SK-N-MC (cell line): ENCODE measurements at places on chromosomes 4 and X.

- no peak for DNase-seq
These were observed 180.6 kb downstream of the OPHN1 start for GRCh38 chrX:68252664-68253063.

- no peak for DNase-seq
These were observed 54.8 kb downstream of the CASP6 start for GRCh38 chr4:109648266-109648996.

DNA sequence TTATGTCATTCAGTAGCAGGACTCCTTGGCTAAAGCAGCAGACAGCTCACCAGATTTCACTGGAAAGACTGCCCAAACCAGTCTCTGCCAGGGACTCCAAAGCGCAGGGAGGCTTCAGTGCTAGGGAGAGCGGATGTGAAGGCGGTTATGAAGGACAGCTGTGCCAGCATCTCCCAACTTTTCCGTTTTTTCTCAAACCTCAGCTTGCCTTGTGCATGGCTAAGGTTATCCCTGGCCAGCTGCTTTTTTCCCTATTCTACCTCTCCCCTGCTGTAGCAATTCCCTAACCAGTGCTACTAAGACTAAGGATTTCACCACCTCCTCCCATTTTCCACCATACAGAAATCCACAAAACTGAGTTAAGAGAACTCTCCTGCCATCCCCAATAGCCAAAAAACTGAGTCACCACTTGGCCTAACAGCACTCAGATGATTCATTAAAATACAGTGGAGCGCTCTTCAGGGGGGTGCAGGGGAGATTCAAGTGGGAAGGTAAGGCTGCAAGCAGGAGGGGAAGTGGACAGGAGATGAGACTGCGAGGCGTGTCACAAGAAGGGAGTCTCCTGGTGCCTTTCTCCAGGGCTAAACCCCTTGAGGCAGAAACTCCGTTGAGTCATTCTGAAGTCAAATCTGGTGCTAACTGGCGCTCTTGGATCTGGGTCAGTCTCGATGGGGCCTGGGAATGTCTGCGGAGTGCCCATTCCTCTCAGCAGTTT, 90.7 kb downstream of the PALLD start:
- no peak for DNase-seq

DNA sequence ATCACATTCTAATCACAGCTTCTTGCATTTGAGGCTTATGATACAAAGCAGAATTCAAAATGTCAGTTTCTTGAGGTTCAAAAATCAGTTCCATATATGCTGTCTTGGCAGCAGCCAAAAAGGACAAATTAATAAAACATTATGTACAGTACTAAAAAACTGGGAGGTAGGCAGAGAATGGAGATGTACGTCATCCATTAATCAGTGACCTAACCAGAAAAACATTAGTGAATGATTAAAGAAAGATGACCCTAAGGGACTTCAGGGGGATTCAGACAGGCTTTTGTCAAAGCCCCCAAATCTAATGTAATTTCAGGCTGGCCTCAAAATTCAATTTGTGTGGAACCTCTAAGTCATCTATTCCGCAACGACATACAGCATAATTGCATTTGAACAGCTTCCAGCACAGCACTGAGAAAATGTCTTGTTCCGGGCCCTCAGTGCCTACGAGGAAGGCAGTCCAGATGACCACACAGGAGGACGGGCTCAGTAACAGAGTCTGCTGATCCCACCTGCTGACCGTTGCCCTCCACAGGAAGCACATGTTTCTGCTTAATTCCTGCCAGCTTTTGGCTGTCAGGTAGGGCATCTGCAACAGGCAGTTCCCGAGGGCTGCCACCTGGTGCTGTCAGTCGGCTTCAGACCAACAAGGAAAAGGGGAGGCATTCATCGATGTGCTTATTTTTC, 83.8 kb upstream of the HHIP start:
- DNase-seq: no peak

DNA sequence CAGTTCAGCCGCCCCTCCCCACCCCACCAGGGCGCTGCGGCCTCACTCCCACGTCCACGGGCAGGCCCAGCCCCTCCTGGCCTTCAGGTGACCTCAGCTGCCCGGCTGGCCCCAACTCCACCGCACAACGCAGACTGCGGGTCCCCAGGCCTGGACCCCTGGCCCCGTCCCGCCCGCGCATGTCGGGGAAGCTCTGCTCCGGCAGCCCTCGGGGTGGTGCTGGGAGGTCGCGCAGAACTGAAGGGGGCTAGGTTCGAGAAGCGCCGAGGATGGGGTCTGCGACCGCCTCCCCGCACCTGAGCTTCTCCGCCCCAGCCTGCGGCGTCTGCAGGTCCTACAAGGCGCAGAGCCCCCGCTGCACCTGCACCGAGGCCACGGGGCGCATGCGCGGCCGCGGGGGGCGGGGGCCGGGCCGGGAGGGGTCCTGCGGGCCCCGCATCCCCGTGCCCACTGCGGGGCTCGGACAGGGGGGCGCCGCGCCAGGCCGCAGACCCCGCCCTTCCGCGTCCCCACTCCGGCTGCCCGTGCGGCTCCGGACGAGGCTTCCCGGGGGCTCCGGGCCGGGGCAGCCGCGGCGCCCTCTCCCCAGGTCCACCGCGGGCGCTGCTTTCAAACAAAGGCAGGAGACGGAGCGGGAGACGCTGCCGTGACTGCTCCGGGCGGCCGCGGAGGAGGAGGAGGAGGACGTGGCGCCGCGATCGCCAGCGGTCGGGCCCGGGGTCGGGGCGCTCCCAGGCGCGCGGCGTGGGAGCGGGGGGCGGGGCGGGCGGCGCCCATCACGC, 672 bp upstream of the NAT8L start:
- no peak for DNase-seq

GRCh38 chr4:118035309-118035708, 1.0 kb downstream of the NDST3 start:
- no peak for DNase-seq

GRCh38 chr4:160175064-160175643, 1072.3 kb downstream of the RAPGEF2 start:
- no peak for DNase-seq

GRCh38 chrX:119659522-119659921, 33.4 kb downstream of the SEPTIN6 start:
- no peak for DNase-seq

DNA sequence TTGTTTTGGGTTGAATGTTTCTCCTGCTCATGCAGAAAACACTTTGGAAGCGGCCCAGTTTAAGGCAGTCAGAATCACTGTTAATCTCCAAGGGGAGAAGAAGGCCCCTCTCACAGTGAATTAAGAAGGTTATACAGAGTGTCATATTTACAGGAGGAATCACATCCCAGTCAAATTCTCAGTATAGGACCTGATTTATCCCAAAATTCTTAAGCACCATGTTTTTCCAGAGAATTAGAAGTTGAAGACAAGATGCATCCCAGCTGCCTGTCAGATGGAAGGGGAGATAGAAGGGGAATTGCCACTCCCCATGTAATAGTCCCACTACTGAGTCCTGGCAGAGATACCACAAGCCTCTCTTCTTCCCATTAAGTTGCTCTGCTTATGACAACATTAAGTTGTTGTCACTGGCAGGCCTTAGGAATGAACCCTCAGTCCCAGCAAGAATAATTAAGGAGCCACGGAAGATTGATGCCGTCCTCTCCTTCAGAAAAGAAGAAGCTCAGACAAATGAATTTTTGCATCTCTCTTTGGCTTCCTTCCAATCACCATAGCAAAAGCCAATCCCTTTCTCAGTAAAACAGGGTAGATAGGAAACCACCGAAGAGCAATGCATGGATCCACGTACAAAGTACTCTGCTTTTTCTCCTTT, 138.4 kb downstream of the LDB2 start:
- DNase-seq: no peak

DNA sequence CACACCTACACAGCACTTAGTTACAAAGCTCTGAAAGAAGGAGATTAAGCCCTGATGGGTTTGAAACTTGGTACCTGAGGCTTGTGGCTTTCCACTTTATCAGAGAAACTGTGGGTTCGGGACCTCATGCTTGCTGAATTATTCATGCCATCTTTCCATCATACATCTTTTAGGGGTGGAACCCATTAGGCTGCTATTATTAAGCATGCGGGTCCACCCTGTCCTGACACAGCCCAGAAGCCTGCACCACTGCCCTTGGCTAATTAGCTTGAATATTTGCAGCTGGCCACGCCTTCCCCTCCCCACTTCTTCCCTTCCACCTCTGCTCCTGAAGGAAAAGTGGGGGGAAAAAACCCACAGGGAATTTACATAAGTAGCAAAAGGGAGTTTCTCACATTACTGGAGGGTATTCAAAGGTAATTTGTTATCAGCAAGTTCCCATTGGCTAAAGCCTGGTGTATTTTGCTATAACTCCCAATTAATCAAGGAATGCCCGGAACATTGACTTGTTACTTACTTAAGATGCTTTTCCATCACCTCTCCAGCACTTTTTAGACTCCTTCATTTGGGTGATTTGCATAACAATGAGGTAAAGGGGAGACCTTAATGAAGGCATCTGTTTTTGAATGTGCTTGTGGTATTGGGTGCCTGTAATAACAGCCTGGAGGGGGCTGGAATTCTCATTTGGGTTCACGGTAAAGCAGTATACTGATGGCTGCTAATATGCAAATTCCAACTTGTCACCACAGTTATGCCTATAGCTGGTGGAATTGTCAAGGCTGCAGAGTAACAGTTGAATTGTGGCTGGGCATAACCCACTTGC, 231.7 kb upstream of the GATB start:
- no peak for DNase-seq

DNA sequence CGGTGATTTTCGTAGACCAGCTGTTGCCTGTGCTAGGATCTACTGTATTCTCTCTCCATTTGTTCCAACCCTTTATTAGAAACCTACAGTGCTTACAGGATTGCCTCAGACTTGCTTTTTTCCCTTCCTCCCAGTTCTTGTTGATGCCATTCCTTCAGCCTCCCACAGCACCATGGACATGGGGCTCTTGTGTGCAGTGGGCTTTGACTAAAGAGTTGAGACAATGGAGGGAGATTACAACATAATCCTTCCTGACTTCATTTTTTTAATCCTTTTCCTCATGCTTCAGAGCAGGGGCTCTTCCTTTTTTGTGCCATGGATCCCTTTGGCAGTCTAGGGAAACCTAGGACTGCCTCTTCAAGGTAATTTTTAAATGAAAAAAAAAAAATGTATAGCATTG, 92.1 kb downstream of the BMPR1B start:
- DNase-seq: no peak

DNA sequence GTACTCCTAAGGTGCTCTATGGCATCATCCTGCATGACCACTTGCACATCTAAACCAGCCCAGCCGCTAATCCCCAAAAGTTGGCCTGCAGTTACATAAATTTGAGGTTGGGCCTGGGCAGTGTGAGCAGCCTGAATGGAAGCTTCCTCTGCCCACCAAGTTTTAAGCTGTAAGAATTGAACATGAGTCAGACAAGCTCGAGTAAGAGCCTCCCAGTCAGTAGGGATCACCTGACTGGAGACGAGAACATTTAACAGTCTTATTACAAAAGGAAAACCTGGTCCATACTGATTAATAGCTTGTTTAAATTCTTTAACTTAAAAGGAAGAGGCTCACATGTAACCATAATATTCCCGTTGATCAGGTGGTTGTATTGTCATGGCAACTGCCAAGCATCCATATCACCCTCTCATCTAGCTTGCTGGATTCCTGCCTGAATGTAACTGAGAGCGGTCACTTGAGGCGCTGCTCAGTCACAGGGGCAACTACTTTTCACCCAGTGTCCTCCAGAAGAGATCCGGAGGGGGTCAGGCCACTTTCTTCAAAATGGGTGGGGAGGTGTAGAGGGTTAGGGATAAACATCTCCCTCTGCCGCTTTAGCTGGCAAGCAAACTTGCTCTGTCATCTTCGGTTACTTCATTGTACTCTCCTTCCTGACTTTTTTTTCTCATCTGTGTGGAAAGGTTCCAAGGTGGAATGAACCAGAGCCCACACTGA, 56.6 kb upstream of the WDR1 start:
- no peak for DNase-seq

DNA sequence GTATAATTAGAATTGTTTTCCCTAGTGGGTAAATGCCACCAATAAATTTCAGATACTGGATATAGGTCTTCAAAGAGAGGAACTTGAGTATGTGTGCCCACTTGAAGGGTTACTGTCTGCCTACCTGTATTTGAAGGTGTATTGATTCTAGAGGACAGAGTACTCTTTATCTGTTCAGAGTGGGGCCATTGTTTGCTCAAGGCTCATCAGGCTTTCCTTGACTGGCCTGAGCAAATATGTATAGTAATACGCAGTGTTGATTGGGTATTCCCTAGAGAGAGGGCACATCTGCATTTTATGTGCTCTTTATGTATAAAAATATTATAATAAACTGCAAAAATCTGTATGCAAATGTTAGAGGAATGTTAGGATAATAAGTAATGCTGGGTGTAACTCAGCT, 23.7 kb downstream of the RP2 start:
- no peak for DNase-seq

- no peak for DNase-seq
These were observed 2.7 kb upstream of the SLC25A5 start for GRCh38 chrX:119465555-119465954.

DNA sequence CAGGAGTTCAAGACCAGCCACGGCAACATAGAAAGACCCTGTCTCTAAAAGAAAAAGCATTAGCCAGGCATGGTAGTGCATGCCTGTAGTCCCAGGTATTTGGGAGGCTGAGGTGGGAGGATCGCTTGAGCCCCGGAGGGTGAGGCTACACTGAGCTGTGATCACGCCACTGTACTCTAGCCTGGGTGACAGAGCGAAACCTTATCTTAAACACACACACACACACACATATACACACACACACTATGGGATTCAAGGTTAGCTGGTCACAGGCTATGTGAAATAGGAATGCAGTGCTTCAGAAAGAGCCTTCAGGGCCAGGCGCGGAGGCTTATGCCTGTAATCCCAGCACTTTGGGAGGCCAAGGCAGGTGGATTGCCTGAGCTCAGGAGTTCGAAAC, 23.5 kb downstream of the NLGN3 start:
- no peak for DNase-seq

GRCh38 chr4:38004062-38004461, 43.9 kb downstream of the PTTG2 start:
- DNase-seq: no peak

DNA sequence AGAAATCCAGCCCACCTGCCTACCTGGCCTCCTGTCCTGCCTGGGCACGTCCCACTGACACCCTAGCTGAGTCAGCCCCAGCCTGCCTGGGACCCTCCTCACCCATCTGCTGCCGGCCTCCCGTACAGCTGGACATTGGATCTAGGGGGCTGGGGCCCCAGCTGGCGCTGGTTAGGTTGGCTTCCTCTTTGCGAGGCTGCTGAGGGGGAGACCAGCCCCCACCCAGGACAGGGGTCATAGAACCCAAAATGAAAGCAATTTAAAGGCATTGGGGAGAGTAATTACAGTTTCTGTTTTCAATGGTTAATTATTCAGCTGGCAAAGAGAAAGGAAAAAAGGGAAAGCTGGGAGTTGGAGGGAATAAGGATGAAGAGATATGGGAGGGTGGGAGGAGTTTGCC, 15.8 kb downstream of the EFNB1 start:
- DNase-seq: no peak

GRCh38 chr4:79237851-79238250, 88.0 kb downstream of the NAA11 start:
- no peak for DNase-seq

DNA sequence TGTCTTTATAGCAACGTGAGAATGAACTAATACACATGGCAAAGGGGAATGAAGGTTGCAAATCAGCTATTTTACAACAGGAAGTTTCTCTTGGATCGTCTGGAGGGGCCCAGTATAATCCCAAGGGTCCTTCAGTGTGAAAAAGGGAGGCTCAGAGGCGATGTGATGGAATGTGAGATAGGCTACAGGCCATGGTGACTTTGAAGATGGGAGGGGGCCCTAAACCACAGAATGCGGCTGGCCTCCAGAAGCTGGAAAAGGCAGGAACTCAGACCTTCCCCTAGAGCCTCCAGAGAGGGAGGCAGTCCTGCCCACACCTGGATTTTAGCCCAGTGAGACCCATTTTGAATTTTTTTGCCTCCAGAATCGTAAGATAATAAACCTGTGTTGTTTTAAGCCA, 69.4 kb upstream of the PGM2 start:
- no peak for DNase-seq
